ENCODE measurements at places on chromosomes 6 and 20.

DNA sequence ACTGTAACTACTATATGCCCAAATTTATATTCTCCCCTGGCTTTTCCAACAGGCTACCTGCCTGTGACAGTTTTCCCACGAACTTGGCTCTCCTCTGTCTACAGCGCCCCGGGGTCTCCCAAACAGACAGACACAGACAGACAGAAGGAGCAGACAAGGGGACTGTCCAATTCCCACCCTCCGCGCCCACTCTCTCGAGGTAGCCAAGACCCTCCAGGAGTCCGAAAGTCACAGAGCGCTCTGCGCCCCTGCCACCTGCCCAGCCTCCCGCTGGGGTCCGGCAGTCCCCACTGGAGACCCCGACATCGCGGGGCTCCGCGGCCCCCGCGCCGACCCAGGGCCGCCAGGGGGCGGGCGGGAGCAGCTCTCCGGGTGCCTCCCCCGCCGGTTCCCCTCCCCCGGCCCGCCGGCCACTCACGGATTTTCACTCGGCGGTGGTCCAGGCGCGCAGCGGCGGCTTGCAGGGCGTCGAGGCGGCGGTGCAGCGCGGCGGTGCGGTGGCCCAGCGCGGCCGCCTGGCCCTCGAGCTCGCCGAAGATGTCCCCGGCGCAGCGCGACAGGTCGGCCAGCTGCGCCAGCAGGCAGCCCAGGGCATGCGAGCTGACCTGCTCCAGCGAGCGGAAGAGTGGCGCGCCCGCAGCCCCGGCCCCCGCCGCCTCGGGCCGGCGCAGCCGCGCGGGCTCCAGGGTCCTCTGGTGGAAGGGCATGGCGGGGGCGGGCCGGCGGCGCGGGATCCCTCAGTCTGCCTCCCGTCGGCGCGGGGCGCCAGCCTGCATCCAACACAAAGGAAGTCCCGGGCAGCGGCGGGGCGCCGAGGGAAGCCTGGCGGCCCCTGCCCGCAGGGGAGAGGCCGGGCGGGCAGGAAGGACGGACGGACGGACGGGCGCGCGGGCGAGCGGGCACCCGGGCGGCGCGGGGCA lies 81.3 kb upstream of the CCDC28A start:
- H3K4me3 ChIP-seq: peak overlapping the region; percentile 58
- peaks cover 5% of the 10 kb centered on the region for H3K4me1 ChIP-seq
- peak overlapping the region; percentile 70 for H3K27ac ChIP-seq
- DNase-seq: peak; percentile 71

GRCh38 chr6:136410201-136411024 lies 120.8 kb upstream of the BCLAF1 start:
- no peaks in the 10 kb centered on the region for H3K4me1 ChIP-seq
- H3K36me3 ChIP-seq: no peaks in the 10 kb centered on the region
- no peak overlapping the region for H3K4me3 ChIP-seq
- no peak overlapping the region for H3K27ac ChIP-seq

- no peaks in the 10 kb centered on the region for H3K36me3 ChIP-seq
- no peak overlapping the region for H3K4me3 ChIP-seq
- no peaks in the 10 kb centered on the region for H3K4me1 ChIP-seq
- DNase-seq: no peak
- no peaks in the 10 kb centered on the region for H3K27me3 ChIP-seq
Measured at GRCh38 chr6:97064578-97064977, 140.1 kb downstream of the KLHL32 start.

DNA sequence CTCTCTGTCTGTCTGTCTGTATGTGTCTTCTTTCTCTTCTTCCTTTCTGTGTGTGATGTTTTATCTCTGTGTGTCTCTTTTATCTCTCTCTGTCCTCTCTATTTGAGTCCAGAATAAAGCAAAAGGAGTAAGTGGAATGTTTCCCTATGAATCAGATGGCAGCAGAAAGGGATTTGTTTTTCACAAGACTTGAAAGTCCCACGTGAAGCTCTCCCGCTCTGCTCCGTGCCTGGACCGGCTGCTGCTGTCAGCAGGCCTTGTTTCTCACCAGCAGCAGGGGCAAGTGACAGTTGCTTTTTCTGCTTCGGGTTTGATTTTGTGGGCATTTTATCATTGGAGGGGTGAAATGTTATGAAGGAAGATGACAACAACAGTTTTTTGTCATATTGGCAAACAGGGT lies 212.7 kb downstream of the PACRG start:
- no peaks in the 10 kb centered on the region for H3K4me1 ChIP-seq
- no peaks in the 10 kb centered on the region for H3K27me3 ChIP-seq
- no peak for DNase-seq
- no peak overlapping the region for H3K4me3 ChIP-seq

- no peak overlapping the region for H3K4me3 ChIP-seq
- H3K27me3 ChIP-seq: no peaks in the 10 kb centered on the region
- H3K4me1 ChIP-seq: no peaks in the 10 kb centered on the region
- H3K27ac ChIP-seq: no peak overlapping the region
- H3K36me3 ChIP-seq: no peaks in the 10 kb centered on the region
- no peak for DNase-seq
Measured at GRCh38 chr6:45454008-45454911, 76.5 kb upstream of the SUPT3H start.

- no peak for DNase-seq
- no peaks in the 10 kb centered on the region for H3K4me1 ChIP-seq
- no peaks in the 10 kb centered on the region for H3K36me3 ChIP-seq
- H3K4me3 ChIP-seq: no peak overlapping the region
- no peak overlapping the region for H3K27ac ChIP-seq
Measured at GRCh38 chr20:33165416-33166055, 2.4 kb upstream of the BPIFA2 start.

GRCh38 chr6:163036160-163036645 lies 308.4 kb downstream of the PACRG start:
- no peaks in the 10 kb centered on the region for H3K4me1 ChIP-seq
- H3K27ac ChIP-seq: no peak overlapping the region
- H3K4me3 ChIP-seq: no peak overlapping the region
- H3K27me3 ChIP-seq: no peaks in the 10 kb centered on the region
- no peak for DNase-seq
- no peaks in the 10 kb centered on the region for H3K36me3 ChIP-seq

Measured in adrenal gland (tissue), 19 donors.